Head of caudate nucleus (tissue), 42 donors: ENCODE measurements at places on chromosomes 5 and 9.

GRCh38 chr5:149464796-149465489 lies 85.9 kb upstream of the IL17B start:
- DNase-seq = no peak

DNA sequence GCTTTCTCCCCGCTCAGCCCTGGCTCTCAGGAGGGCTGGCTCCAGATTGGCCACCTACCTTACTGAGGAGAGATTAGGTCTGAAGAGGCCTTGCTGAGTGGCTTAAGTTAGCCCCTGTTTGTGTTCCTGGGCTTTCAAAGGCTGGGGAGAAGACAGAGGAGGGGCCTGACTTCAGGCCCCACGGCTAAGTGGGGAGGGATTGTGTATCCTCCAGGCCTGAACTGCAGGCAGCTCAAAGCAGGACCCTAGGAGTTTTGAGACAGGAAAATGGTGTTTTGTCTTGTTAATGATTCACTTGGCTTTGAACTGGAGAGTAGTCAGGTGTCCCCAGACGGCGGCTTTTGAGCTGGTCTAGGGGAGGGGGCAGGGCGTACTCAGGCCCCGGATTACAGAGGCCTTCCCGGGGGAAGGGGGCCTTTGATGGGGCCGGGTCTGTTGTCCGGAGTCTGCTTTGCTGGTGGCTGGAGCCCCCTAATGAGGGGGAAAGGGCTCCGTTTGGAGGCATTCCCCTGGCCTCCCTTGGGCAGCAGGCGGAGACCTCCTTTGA lies 162.0 kb upstream of the SMIM23 start:
- no peak for DNase-seq

GRCh38 chr5:64340293-64340692 lies 165.5 kb upstream of the RGS7BP start:
- no peak for DNase-seq

GRCh38 chr9:2859776-2860379 lies 16.0 kb upstream of the PUM3 start:
- peak; percentile 62 for DNase-seq

DNA sequence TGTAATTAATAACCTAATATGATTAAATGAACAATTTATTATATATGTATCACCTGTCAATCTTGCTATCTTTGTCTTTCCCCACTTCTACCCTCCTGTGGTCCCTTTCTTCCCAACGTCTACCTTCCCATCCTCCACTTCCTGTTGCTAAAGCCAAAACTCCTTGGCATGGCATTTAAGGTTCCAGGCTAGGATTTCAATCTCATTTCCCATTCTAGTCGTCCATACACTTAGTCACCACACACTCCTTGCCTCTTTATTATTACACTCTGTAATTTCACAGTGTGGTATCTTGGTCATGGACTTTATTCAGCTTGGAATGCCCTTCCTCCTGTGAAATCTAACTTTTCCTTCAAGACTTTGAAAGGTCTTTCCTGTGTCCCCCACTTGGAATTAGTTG lies 115.3 kb downstream of the SEMA6A start:
- no peak for DNase-seq
